ENCODE measurements at places on chromosomes 5 and 9.

DNA sequence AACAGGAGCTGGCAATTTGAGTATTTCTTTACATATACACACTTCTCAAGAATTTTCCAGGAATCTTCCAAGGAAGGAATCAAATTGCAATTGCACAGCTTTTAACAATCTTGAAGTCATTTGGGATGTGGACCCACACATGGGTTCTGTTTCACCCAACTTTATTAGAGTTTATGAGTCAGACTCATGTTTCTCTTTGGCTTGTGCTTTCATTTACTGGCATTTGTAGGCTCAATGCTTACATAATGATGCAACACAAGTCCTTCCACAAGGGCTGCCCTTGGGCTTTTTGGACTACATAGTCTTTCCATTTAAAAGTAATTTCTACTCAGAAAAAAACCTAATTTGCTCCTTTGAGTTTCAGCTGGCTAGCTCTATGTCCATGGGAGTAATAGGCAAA, 4.6 kb upstream of the CDC37L1 start:
- no peak for DNase-seq
- H3K27me3 ChIP-seq: no peaks in the 10 kb centered on the region
- no peak overlapping the region for H3K27ac ChIP-seq
- H3K36me3 ChIP-seq: no peaks in the 10 kb centered on the region
- H3K4me3 ChIP-seq: no peak overlapping the region

- no peaks in the 10 kb centered on the region for H3K27me3 ChIP-seq
- H3K4me1 ChIP-seq: no peaks in the 10 kb centered on the region
- H3K36me3 ChIP-seq: no peaks in the 10 kb centered on the region
- no peak overlapping the region for H3K4me3 ChIP-seq
- no peak for DNase-seq
Measured at GRCh38 chr9:137366891-137367381, 56.0 kb downstream of the EXD3 start.

GRCh38 chr9:116569111-116569510, 118.0 kb upstream of the TRIM32 start:
- H3K4me1 ChIP-seq: no peaks in the 10 kb centered on the region
- no peaks in the 10 kb centered on the region for H3K27me3 ChIP-seq
- no peak overlapping the region for H3K4me3 ChIP-seq
- no peak for DNase-seq
- no peak overlapping the region for H3K27ac ChIP-seq

DNA sequence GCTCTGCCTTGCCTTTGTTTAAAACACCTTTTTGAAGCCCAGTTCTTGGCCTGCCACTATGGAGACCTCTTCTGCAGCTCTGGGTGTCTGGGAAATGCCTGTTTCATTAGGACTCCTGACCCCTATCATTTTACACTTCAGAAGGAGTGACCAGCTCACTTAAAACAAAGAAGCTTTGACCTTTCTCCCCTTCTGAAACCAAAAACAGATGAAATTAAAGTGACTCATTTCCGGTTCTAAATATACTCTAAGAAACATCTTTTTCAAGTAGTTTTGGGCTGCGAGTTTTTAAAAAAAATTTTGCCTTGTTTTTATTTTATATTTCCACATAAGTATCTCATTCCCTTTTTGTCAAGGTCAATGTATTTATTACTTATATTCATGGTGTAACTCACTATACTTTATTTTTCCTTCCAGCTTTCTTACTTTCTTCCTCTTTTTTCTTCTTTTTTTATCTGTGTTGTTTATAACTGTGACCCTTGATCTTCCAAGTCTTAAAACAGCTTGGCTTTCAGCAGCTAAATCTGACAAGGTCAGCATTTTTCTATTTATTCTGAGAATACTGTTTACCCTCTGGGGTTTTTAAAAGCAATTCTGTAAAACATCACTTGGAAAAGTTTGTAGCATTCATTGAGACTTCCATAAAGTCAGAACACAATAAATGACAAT, 672.9 kb downstream of the NR2F1-AS1 start:
- DNase-seq: no peak
- H3K27ac ChIP-seq: no peak overlapping the region
- no peak overlapping the region for H3K4me3 ChIP-seq
- no peaks in the 10 kb centered on the region for H3K27me3 ChIP-seq
- H3K36me3 ChIP-seq: no peaks in the 10 kb centered on the region

- peaks cover 40% of the 10 kb centered on the region for H3K27me3 ChIP-seq
- no peak overlapping the region for H3K4me3 ChIP-seq
- H3K4me1 ChIP-seq: peaks cover 6% of the 10 kb centered on the region
- H3K27ac ChIP-seq: no peak overlapping the region
- DNase-seq: no peak
- H3K36me3 ChIP-seq: no peaks in the 10 kb centered on the region
Measured at GRCh38 chr5:173291722-173292658, 36.2 kb downstream of the STC2 start.

GRCh38 chr5:93592883-93593282, 9.9 kb downstream of the NR2F1 start:
- no peak overlapping the region for H3K27ac ChIP-seq
- DNase-seq: no peak
- no peaks in the 10 kb centered on the region for H3K36me3 ChIP-seq
- no peaks in the 10 kb centered on the region for H3K27me3 ChIP-seq
- H3K4me3 ChIP-seq: no peak overlapping the region
- no peaks in the 10 kb centered on the region for H3K4me1 ChIP-seq

DNA sequence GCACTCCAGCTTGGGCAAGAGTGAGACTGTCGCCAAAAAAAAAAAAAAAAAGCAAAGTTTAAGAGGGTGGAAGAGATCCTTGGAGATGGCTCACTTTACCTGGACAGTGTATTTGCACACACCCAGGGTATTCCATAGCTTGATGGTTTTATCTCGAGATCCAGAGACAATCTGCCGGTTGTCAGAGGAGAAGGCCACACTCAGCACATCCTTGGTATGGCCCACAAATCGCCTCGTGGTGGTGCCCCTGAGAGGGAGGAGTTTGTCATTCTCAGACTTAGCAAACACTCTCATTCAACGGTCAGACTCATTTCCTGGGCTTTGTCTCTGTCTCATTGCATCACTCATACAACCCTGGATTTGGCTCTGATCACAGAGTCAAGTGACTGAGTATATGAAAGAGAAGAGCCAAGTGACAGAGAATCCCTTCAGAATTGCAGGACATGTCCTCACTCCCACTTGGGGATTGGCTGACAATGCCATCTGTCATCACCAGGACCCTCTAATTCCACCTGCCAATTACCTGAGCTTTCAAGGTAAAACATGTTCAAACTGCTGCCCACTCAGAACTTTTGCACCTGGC, 2.2 kb downstream of the RACK1 start:
- H3K4me3 ChIP-seq: peak overlapping the region; percentile 75
- H3K4me1 ChIP-seq: peaks cover 53% of the 10 kb centered on the region
- H3K36me3 ChIP-seq: peaks cover 70% of the 10 kb centered on the region
- no peaks in the 10 kb centered on the region for H3K27me3 ChIP-seq
- peak; percentile 41 for DNase-seq

DNA sequence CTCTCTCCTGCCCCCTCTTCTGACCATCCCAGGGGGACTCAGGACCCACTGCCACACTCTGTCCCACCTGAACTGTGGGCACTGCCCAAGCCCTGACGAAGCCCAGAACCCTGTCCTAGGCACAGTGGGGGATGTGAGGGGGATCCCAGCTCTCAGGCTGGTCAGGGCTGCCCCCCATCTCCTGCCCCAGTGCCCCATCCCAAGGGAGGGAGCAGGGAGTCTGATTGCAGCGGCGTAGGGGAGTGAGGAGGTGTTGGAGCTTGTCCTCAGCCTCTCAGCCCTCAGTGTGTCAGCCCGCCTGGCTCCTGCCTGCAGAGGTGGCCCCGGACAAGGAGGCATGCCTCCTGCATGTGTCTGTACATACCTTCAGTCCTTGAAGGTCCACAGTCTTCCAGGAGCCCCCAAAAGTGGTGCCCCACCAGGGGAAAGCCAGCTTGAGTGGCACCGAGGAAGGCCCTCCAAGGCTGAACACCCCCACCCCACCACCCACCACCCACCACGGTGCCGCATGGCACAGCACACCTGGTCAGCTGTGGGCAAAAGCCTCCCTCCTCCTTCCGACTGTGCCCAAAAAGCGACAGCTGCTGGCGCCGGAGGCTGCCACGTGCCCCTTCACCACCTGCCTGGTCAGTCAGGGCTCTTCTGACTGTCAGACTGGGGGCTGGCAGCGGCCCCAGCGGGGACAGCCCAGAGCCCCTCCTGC, 930 bp downstream of the SARDH start:
- no peaks in the 10 kb centered on the region for H3K27me3 ChIP-seq
- DNase-seq: no peak
- no peak overlapping the region for H3K27ac ChIP-seq
- H3K36me3 ChIP-seq: no peaks in the 10 kb centered on the region
- H3K4me3 ChIP-seq: no peak overlapping the region

- no peak overlapping the region for H3K27ac ChIP-seq
- peaks cover 40% of the 10 kb centered on the region for H3K4me1 ChIP-seq
- no peak overlapping the region for H3K4me3 ChIP-seq
- no peaks in the 10 kb centered on the region for H3K27me3 ChIP-seq
Measured at GRCh38 chr5:151077967-151078366, 2.9 kb downstream of the TNIP1 start.

- H3K4me1 ChIP-seq: peaks cover 5% of the 10 kb centered on the region
- no peak for DNase-seq
- H3K36me3 ChIP-seq: peaks cover 8% of the 10 kb centered on the region
- no peaks in the 10 kb centered on the region for H3K27me3 ChIP-seq
- no peak overlapping the region for H3K27ac ChIP-seq
Measured at GRCh38 chr9:4826417-4827166, 33.8 kb downstream of the RCL1 start.

DNA sequence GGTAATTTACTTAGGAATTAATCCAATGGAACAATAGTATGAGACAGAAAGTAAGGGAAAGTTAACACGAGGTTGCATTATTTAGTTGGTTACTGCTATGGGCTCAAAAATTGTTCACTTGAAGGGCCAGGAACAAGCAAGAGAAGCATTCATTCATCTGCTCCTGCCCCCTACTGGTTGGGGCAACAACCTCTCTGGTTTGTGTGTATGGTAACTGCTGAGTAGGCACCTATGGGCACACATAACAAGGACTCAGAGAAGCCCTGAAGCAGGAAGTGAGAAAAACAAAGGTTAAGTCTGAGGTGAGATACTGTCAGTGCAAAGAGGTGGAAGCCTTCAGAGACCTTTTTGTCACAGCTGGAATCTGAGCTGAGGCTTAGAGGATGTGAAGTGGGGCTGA, 34.4 kb upstream of the RANBP6 start:
- no peaks in the 10 kb centered on the region for H3K36me3 ChIP-seq
- no peaks in the 10 kb centered on the region for H3K27me3 ChIP-seq
- no peaks in the 10 kb centered on the region for H3K4me1 ChIP-seq
- no peak overlapping the region for H3K27ac ChIP-seq
- no peak overlapping the region for H3K4me3 ChIP-seq

- peak overlapping the region; percentile 56 for H3K27ac ChIP-seq
- DNase-seq: peak; percentile 86
- H3K4me1 ChIP-seq: peaks cover 30% of the 10 kb centered on the region
- peak overlapping the region; percentile 24 for H3K4me3 ChIP-seq
- H3K36me3 ChIP-seq: peaks cover 28% of the 10 kb centered on the region
Measured at GRCh38 chr5:177455036-177455660, 8.5 kb downstream of the PRR7 start.

GRCh38 chr5:131814990-131815389, 18.2 kb upstream of the FNIP1 start:
- no peak overlapping the region for H3K4me3 ChIP-seq
- H3K36me3 ChIP-seq: no peaks in the 10 kb centered on the region
- H3K4me1 ChIP-seq: no peaks in the 10 kb centered on the region
- DNase-seq: no peak
- peaks cover 6% of the 10 kb centered on the region for H3K27me3 ChIP-seq
- no peak overlapping the region for H3K27ac ChIP-seq

DNA sequence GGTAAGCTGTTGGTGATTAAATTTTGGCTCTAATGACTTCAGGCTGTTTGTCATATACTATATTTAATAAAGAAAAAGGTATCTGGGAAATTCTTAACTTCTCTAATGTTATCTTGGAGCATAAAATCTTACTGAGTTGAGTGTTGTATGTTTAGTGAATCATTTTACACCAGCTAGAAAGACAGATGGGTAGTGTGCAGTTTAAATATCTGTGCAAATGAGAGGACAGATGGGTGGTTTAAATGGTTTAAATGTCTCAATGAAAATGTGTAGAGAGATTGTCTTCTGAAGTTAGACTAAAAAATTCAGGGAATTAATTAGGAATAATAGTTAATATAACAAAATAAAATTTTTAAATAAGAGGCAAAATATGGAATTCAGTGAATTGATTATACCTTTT, 114.5 kb downstream of the FER start:
- H3K4me1 ChIP-seq: no peaks in the 10 kb centered on the region
- H3K36me3 ChIP-seq: no peaks in the 10 kb centered on the region
- H3K4me3 ChIP-seq: no peak overlapping the region
- H3K27ac ChIP-seq: no peak overlapping the region

GRCh38 chr9:124342402-124342775, 72.9 kb downstream of the PSMB7 start:
- H3K27ac ChIP-seq: no peak overlapping the region
- no peak overlapping the region for H3K4me3 ChIP-seq
- H3K27me3 ChIP-seq: no peaks in the 10 kb centered on the region
- no peaks in the 10 kb centered on the region for H3K36me3 ChIP-seq
- no peak for DNase-seq

GRCh38 chr9:69385581-69386033, 60.6 kb downstream of the ENTREP1 start:
- no peak for DNase-seq
- H3K36me3 ChIP-seq: no peaks in the 10 kb centered on the region
- no peak overlapping the region for H3K27ac ChIP-seq
- no peak overlapping the region for H3K4me3 ChIP-seq

DNA sequence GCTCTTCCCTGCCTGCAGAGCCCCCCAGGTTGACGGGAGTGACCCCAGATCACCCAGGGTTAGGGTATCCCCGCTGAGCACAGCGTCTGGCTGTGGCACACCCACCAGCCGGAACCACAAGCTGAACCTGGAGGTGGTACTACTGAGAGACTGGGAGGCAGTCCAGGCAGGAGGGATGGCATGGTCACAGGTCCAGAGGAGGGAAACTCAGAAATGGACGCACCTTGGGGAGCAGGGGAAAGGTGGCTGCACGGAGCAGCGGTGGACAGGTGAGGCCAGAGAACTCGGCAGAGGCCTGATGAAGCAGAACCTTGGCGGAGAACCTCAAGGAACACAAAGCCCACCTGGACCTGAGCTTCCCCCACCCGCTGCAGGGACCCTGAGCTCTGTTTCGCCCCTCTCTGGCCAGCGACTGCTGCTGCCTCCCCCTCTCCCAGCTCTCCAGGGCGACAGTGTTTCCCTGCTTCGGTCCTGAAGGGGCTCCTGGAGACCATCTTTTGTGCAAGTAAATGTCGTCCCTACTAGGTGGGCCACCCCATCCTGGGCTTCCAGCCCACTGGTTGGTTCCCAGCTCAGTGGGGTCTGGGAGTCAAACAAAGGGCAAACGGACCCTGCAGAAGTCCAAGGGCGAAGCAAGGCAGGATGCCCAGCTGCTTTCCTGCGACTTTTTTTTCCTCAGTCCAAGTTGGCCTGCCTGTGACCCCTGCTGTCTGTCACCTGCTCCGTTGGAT, 845 bp downstream of the ADGRD2 start:
- H3K27me3 ChIP-seq: no peaks in the 10 kb centered on the region
- H3K4me3 ChIP-seq: no peak overlapping the region
- H3K4me1 ChIP-seq: no peaks in the 10 kb centered on the region
- no peak overlapping the region for H3K27ac ChIP-seq
- no peak for DNase-seq
- no peaks in the 10 kb centered on the region for H3K36me3 ChIP-seq
